Adrenal gland (tissue), 19 donors: ENCODE measurements at places on chromosomes 3 and 15. TPM values are rescaled to one million over a fixed set of nuclear protein-coding genes. Genes with fewer than 3 reads are reported as not detected.

DNA sequence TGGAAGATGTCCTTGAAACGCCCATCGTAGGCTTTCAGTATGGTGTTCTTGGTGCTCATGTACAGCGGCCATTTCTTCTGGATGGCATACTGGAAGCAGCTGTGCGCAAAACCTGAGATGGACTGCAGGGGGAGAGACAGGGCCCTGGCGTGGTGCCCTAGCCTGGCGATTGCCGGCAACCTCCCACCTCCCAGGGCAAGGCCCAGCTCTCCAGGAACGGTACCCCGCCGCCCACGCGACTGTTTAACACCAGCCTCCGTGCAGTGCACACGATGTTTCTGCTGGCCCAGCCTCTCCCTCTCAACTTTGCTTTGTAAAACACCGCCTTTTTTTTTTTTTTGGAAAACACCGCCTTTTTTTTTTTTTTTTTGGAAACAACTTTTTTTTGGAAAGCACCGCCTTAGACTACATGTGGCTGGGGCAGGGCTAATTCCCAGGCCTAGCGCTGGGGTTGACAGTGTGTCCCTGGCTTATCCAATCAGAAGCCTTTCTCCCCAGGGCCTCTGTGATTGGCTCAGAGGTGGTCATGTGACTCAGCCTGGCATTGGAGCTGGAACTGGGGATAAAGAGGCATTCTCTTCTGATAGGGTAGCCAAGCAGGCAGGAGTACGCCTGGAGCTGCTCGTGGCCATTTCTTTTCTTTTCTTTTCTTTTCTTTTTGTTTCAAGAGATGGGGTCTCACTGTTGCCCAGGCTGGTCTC is 14.7 kb downstream of the IDH2 start:
- DNase-seq, result no peak

GRCh38 chr3:37147666-37148065 is 26.7 kb downstream of the LRRFIP2 start:
- no peak for DNase-seq

PROS1 gene
- 21.9 TPM for total RNA-seq

DNA sequence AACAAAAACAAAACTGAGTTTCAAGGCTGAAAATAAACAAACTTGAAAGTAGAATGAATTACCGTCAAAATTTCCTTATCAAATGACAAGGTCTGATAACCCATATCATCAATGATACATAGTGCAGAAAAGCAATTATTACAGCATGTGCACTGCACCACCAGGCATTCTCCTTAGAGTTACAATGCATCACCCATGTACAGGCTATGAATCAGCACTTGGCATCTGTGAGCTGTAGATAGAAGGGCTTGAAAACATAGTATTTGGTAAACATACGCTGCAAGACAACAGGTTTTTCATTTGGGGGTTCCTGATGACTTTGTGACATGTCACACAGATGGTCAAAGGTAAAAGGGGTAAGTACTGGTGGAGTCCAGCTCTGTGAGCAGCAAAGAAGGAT is 265.1 kb downstream of the CTNNB1 start:
- peak; percentile 59 for DNase-seq

GRCh38 chr15:34336991-34337556 is 507 bp downstream of the SLC12A6 start:
- no peak for DNase-seq

GRCh38 chr15:55736756-55737155 is 6.2 kb downstream of the PRTG start:
- no peak for DNase-seq

GRCh38 chr3:132354916-132355702 is 37.9 kb downstream of the ACP3 start:
- no peak for DNase-seq

DNA sequence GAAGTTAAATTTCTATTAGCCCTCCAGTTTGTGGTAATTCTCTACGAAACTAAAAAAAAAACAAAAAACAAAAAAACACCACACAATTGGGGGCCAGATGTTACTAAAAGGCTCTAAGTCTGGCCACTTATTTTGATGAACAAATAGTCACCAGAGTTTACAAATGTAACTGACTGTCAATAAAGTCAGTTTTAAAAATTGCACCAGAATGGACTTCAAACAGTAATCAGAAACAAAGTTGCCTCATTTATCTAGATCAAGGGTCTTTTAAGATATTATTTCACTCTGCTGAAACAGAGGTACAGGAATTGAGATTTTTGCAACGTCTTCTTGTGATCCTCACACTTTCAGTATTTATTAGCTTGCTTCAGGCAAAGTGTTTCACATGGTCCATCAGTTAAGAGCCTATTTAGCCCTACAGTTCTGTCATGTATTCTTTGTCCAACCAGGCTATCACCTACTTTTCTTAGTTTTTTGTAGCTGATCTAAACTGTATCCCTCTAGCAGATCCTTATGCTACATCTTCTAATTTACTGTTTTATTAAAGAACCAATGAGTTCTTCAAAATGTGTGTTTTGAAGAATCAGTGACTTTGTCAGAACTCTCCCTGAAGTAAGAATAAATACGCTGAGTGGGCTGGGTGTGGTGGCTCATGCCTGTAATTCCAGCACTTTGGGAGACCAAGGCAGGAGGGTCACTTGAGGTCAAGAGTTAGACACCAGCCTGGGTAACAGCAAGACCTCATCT is 74.7 kb downstream of the ANKRD28 start:
- no peak for DNase-seq
